ENCODE measurements at places on chromosomes 1 and 21.

DNA sequence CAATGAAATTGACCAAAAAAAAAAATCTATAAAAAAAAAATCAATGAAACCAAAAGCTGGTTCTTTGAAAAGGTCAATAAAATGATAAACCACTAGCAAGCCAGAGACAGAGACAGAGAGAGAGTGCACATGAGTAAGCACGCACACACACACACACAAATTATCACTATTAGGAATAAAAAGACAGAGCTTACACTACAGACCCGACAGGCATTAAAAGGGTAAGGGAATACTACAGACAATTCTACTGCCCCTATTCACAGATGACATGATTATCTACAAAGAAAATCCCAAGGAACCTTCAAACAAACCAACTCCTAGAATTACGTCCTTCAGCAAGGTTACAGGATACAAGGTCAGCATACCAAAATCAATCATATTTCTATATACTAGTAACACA lies 38.6 kb downstream of the TARBP1 start:
- no peak for DNase-seq

DNA sequence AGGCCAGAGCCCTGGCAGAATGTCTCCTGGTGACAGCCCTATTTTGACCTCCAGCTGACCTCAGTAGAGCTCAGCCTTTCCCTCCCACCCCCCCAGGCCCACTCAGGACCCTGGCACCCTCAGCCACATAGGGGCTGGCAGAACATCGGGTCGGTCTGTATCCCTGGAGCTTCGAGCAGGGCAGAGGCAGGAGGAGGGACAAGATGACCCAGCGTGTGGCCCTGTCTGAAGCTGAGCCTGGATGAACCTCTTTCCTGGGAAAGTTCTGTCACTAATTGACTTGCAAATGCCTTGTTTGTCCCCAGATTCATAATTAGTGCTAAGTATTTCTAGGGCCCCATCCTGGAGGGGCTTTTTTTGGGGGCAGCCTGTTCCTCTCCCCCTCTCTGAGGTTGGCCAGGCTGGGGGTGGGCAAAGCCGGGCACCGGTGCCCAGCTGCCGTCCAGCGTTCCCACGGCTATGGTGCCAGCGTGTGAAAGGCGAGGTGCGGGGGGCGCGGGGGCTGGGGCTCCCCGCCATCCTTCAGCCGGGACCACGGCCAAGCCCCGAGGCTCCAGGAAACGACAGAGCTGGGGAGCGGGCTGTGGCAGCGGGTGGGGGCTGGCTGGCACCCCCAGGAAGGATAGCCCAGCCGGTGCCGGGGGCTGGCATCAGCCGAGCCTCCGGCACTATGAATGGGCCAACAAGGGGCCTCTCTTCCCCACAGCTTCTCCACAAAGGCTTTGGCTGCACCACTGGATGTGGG lies 31.4 kb downstream of the RHBG start:
- DNase-seq: no peak

GRCh38 chr1:246550402-246550801 lies 15.7 kb downstream of the TFB2M start:
- DNase-seq: no peak

GRCh38 chr1:177423090-177423489 lies 252.3 kb downstream of the BRINP2 start:
- DNase-seq: no peak

DNA sequence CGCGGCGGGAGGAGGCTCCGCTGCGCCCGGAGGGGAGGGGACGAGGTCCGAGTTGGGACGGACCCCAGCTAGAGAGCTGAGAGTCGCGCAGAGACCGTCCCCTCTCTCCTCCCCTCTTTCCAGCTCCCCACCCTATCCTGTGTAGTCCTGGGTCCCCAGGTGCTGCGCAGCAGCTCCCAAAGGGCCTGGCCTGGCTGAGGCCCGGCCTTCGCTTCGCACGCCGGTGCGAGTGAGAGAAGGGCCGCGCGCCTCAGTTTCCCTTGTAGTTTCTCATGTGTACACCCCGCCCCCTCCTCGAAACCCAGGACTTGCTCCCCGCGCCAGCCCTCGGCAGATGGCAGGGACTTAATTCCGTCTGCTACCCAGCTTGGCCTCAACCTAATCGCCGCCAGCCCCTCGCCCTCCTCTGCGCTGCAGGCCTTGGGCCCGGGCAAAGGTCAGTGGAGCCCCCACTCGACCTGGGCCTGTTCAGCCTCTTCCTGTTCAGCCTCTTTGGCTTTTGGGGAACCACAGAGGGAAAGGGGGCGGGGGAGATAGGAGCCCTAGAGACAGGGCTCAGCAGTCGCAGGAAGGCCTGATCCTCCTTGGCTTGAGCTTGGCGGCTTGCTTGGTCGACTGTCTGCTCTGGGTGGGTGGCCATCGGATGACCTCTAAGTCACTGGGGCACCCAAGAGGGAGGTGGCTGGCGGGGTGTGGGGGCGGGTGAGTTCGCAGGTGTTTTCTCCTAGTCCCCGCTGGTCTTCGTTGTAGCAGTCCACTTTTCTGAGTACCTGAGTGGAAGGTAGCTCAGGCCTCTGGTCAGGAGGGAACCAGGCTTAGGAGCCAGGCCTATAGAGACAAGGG lies 1.0 kb downstream of the ZNF687 start:
- DNase-seq: peak; percentile 10

DNA sequence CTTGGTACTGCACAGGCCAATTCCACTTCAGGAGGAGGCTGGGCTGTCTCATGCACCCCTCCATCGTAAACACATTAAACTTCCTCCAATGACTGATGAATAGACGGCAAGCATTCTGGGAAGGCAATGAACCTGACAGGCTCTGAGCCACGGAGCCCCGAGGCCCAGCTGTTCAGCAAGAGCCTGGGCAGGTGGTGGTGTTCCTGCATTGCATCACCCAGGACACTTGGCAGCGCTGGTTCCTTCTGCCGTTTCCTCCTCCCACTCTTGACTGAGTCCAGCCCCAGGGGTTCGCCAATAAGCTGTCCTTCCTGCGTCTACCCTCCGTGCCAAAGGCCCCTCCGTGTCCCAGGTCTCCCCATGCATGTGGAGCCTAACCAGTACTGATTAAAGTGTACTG lies 109.8 kb downstream of the JAK1 start:
- DNase-seq: no peak

GRCh38 chr1:56148326-56149193 lies 430.8 kb downstream of the PLPP3 start:
- DNase-seq: no peak

DNA sequence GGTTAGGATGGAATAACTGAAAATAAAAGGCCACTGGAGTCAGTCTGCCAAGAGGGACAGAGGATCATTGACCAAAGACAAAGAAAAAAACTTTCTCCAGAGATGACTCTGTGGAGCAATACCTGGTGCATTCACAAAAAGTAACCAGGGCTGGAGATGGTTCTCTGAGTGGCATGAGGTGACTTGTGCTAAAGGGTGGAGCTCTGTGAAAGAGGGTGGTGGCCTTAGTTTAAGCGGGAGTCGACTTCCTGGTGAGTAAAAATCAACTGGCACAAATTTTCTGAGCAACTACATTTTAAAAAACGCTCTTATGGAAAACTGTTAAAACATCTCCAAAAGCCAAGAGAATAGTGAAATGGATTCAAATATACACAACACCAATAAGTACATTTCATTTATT lies 10.0 kb downstream of the NHLH2 start:
- no peak for DNase-seq

DNA sequence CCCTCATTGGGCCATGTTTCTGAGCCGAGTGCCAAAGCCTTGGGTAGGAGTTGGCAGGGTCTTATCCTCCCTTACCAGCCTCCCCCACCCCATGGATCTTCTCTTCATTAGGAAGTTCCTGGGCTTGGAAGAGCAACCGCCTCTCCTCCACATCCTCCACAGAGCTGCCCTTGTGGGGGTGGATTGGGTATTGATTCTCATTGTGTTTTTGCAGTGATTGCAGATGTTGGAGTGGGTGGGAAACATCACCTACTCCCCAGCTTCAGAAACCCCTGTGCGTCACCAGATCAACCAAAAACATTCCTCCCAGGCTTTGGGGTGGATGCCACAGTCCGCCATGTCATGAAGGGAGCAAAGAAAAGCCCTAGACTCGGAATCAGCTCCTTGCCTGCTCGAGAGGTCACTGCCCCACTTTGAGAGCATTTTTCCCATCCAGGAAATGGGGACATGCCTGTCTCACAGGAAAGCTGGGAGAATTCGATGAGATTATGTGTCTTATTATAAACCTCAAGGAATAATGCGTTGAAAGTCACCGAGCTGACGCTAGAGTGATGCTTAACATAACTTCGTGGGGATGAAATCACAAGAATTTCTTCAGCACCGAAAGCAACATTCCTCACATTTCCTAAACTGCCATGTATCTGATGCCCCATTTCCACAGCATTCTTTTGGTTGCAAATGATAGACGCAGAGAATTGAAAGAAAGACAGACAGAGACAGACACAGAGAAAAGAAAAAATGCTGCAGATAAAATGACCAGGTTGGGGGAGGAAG lies 44.7 kb upstream of the ZBTB40 start:
- DNase-seq: no peak

- no peak for DNase-seq
These were observed 31.5 kb upstream of the BTG3 start for GRCh38 chr21:17644186-17644585.

DNA sequence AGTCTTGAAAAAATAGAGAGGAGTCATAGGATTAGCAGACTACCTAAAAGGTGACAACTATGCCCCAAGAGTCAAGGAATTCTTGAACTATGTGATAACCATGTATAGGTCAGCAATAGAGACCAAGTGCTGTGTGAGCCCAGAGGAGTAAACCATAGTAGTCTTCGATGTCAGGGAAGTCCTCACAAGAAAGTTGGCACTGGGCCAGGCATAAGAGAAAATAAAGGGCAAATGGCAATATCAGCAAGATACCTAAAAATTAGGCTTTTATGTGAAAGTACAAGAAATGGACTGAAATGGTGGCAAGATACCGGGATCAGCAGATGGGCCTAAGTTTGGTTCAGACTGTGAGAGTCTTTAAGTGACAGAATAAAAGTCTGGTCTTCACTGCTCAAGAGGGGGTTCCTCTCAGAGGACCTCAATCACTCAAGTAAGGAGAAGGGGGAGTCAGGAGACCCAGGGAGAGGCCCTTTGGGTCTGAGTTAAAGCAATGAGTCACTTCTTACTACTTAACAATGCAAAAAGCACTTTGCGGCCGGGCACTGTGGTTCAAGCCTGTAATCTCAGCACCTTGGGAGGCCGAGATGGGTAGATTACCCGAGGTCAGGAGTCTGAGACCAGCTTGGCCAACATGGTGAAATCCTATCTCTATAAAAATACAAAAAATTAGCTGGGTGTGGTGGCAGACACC lies 95.0 kb downstream of the TEX35 start:
- no peak for DNase-seq

GRCh38 chr1:177300431-177300830 lies 129.7 kb downstream of the BRINP2 start:
- no peak for DNase-seq

GRCh38 chr1:209879539-209879938 lies 51.8 kb downstream of the UTP25 start:
- DNase-seq: no peak

GRCh38 chr1:244749230-244750016 lies 86.0 kb upstream of the COX20 start:
- DNase-seq: no peak

- DNase-seq: no peak
These were observed 124.5 kb downstream of the PTPRC start for GRCh38 chr1:198763298-198763714.

DNA sequence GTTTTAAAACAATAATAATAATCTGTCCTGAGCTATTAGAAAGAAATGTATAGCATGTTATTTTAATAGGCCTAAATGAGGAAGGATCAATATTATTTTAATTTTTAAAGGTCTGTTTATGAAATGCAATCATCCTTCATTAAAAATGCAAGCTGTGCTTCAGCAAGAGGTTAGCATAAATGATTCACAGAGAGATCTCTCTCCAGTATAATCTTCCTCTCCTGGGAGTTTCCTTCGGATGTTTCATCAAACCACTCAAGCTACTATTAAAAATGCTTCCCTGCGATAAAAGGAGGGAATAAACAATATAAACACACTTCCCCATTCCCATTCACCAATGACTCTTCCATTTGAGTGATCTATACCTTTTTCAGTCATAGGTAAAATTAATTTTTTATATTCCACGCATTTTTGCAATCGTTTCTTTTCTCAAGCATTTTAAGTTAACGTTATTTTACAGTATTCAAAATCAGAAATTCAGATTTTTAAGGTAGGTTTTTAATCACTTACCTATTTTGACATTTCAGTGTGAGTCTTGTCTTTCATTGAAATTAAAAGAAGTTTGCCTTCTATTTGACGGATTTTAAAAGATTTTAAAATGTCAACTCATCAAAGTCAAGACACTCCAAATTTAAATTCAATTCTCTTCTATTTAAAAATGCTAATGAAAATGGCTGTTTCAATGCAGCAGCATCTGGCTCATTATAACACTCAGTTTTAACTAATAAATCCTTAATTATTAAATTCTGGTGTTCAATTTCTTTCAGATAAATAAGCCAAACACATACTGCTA lies 64.3 kb downstream of the RERE start:
- no peak for DNase-seq

- DNase-seq: no peak
These were observed 34.4 kb upstream of the NRDC start for GRCh38 chr1:51912881-51913280.

- no peak for DNase-seq
These were observed 75.7 kb downstream of the SPSB1 start for GRCh38 chr1:9368356-9368755.

- DNase-seq: no peak
These were observed 811 bp upstream of the ZNF672 start for GRCh38 chr1:248837045-248837780.

GRCh38 chr1:33626801-33627200 lies 154.4 kb downstream of the ZSCAN20 start:
- DNase-seq: no peak

Data from stimulated activated CD4-positive, alpha-beta T cell treated with anti-CD3 and anti-CD28 coated beads, TNF-alpha, amount 100 ng/mL, for 4 hours (primary cell).